ENCODE measurements at places on chromosomes 3 and 15. TPM values are rescaled to one million over a fixed set of nuclear protein-coding genes. Genes with fewer than 3 reads are reported as not detected.

DNA sequence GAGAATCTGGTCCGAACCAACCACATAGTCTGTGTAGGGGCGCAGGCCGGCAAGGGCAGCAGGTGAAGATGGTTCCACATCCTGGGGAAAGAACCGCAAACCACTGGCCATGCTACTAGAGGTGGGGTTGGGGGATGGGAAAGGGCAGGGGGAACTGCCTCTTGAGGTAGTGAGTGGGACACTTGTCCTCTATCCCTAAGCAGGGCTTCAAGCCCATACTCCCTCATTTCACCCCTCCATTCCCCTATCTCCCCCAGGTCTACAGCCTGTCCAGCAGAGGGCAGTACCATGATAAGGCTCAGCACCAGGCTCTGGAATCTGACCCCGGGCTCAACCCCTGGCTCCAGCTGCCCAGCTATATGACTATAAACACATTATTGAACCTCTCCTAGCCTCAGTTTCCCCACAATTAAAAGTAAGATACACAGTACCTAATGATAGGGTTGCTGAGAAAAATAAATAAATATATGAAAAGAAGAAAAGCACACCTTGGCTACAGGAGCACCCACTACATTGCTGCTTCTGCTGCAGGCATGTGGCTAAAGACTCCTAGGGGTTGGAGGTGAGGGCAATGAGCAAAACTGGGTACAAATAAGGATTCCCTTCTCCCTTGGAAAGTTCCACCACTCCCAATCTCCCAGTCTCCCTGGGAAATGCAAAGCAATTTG, 6.3 kb downstream of the GORASP1 start:
- DNase-seq: peak; percentile 49
- H3K27me3 ChIP-seq: no peaks in the 10 kb centered on the region
- no peaks in the 10 kb centered on the region for H3K4me1 ChIP-seq
- H3K4me3 ChIP-seq: no peak overlapping the region

APBA2 gene
- total RNA-seq: 7.1 TPM

- no peaks in the 10 kb centered on the region for H3K36me3 ChIP-seq
- H3K27ac ChIP-seq: no peak overlapping the region
- no peak for DNase-seq
- no peak overlapping the region for H3K4me3 ChIP-seq
Observed at GRCh38 chr15:28895146-28895545, 9.4 kb downstream of the APBA2 start.

- no peak overlapping the region for H3K27ac ChIP-seq
- peak; percentile 47 for DNase-seq
- H3K4me3 ChIP-seq: no peak overlapping the region
- H3K4me1 ChIP-seq: no peaks in the 10 kb centered on the region
- no peaks in the 10 kb centered on the region for H3K36me3 ChIP-seq
Observed at GRCh38 chr3:13299531-13300155, 120.5 kb downstream of the NUP210 start.

- no peak overlapping the region for H3K4me3 ChIP-seq
- no peaks in the 10 kb centered on the region for H3K36me3 ChIP-seq
- H3K4me1 ChIP-seq: no peaks in the 10 kb centered on the region
- DNase-seq: no peak
- no peaks in the 10 kb centered on the region for H3K27me3 ChIP-seq
- H3K27ac ChIP-seq: no peak overlapping the region
Observed at GRCh38 chr3:134665243-134665642, 14.4 kb upstream of the KY start.

DNA sequence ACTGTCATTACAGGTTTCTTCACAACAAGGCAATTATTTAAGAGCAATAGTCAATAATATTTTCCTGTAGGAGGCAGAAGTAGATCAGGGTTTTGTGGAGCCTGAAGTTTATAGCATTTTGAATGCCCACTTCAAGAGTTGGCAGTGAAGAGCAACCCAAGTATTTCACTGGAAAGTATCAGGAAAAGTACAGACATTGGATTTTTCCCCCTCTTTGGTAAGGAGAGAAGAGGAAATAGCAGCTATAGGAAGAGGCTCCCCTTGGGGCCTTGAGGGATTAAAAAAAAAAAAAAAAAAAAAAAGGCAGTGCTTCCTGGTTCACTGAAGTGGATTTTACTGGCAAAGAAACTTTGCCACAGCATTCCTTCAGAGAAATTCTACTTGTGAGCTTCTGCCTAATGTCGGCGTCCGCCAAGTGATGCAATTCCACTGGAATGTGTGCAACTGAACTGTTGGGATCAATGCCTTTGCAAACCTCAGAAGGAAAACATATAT, 5.7 kb upstream of the CNTN6 start:
- no peak for DNase-seq
- no peaks in the 10 kb centered on the region for H3K27me3 ChIP-seq
- H3K4me3 ChIP-seq: no peak overlapping the region
- H3K36me3 ChIP-seq: no peaks in the 10 kb centered on the region
- H3K27ac ChIP-seq: no peak overlapping the region

GRCh38 chr15:97126553-97127233, 796.2 kb downstream of the NR2F2 start:
- no peak overlapping the region for H3K4me3 ChIP-seq
- DNase-seq: no peak

DNA sequence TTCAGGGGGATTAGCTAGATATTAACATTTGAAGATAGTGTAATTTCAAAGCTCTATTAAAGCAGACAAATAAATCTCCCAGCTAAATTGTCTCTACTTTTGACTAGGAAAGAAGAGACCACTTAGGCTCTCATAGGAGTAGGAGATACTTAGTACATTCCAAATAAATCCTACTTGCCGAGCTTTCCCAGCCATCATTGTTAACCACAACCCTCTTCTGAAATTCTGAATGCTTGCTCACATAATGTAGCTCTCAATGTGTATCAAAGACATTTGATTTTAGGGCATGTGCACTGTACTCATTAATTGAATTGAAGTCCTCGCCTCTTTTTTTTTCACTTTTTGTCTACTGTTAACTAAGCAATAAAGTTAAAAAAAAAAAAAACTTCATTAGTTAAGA, 598.2 kb upstream of the ADAMTS9 start:
- no peaks in the 10 kb centered on the region for H3K36me3 ChIP-seq
- no peaks in the 10 kb centered on the region for H3K27me3 ChIP-seq
- no peaks in the 10 kb centered on the region for H3K4me1 ChIP-seq

GRCh38 chr15:90162956-90163355, 38.2 kb upstream of the SEMA4B start:
- peaks cover 41% of the 10 kb centered on the region for H3K4me1 ChIP-seq
- no peaks in the 10 kb centered on the region for H3K36me3 ChIP-seq
- no peaks in the 10 kb centered on the region for H3K27me3 ChIP-seq
- DNase-seq: no peak

- H3K27ac ChIP-seq: no peak overlapping the region
- no peaks in the 10 kb centered on the region for H3K4me1 ChIP-seq
- no peak overlapping the region for H3K4me3 ChIP-seq
Observed at GRCh38 chr3:104474011-104474410, 892.7 kb upstream of the ALCAM start.

DNA sequence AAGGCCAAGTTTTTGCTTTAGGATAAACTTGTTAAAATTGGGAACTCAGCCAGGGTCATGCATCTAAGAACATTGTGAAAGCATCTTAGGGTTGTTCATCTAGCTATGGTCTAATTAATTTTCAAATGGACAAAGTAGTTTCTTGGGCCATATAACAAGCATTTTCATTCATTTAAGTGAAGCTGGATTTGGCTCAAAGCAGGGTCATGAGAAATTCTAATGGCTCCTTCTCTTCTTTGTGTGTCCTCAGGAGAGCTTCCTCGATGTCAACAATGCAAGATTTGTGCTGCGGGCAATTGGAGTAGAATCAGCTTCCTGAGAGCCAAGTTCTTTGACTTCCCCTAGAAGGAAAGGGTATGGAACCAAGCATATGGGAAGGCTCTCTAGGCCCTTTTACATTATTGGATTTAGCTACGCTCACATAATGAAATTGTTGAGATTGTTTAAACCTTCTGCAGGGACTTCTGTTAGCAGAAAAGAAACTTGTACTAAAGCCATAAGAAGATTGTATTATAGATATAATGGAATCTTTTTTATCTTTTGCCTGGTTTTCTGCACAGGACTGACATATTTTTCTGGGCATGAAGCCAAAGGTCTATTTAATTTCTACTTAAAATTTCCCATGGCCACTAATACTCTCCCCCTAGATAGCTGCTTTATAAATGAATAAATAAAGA, 1.8 kb upstream of the SAMMSON start:
- H3K27ac ChIP-seq: no peak overlapping the region
- H3K36me3 ChIP-seq: no peaks in the 10 kb centered on the region
- no peak for DNase-seq
- no peak overlapping the region for H3K4me3 ChIP-seq
- H3K27me3 ChIP-seq: no peaks in the 10 kb centered on the region

LEKR1 gene
- 0.88 TPM for total RNA-seq

- no peaks in the 10 kb centered on the region for H3K4me1 ChIP-seq
- no peaks in the 10 kb centered on the region for H3K36me3 ChIP-seq
- H3K4me3 ChIP-seq: no peak overlapping the region
- no peak overlapping the region for H3K27ac ChIP-seq
- no peak for DNase-seq
Observed at GRCh38 chr3:88044411-88044810, 14.4 kb downstream of the CGGBP1 start.

MRAS gene
- 7.1 TPM for total RNA-seq

RBP2 gene
- 0.38 TPM for total RNA-seq

GPR27 gene
- total RNA-seq: 0.83 TPM

OR5K2 gene
- not detected for total RNA-seq

TEX9 gene
- total RNA-seq: 9.3 TPM

DNA sequence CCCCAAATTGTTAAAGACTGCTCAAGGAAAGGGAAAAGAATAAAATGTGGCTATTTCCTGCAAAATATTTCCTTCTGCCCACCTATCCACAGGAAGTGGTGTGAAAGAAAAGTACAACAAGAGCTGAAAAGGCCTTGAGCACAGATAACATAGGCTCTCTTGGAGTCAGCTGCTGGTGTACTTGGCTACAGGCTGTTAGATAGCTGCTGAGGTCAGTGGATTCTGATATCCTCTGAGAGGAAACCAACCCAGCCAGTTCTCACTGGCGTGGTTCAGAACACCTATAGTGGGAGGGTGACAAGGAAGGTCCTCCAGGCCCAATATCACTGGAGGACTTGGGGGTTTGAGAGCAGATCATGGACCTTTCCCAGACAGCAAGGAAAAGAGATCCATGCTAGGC, 124.4 kb upstream of the GAP43 start:
- no peaks in the 10 kb centered on the region for H3K27me3 ChIP-seq
- H3K36me3 ChIP-seq: no peaks in the 10 kb centered on the region
- no peak overlapping the region for H3K4me3 ChIP-seq
- H3K4me1 ChIP-seq: no peaks in the 10 kb centered on the region
- no peak overlapping the region for H3K27ac ChIP-seq
- DNase-seq: no peak

DNA sequence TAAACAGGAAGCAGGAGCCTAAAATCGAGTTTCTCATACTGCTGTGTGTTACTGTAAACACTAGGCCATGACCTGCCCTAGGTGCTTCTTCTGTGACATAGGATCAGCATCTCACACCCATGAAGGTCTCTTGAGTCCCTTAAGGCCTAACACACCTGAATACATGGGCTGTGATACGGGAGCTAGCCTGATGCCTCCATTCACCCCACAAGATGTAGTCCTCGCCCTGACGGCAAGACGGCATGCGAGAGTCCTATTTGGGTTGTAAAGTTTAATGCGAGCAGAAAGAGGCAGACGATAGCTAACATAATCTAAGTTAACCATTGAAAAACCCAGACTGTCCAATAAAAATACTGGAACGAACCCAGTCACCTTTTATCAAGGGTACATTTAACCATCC, 241.1 kb upstream of the ICE2 start:
- H3K36me3 ChIP-seq: no peaks in the 10 kb centered on the region
- no peak overlapping the region for H3K4me3 ChIP-seq
- H3K27ac ChIP-seq: peak overlapping the region; percentile 59
- H3K4me1 ChIP-seq: peaks cover 19% of the 10 kb centered on the region
- no peak for DNase-seq
- H3K27me3 ChIP-seq: no peaks in the 10 kb centered on the region
